H1 (cell line): ENCODE measurements at places on chromosomes 2 and 18. TPM values are rescaled to one million over a fixed set of nuclear protein-coding genes. Genes with fewer than 3 reads are reported as not detected.
A peak's percentile ranks its signal among the peaks of the same experiment; 100 is the strongest.

GRCh38 chr2:193824474-193824873, 1629.7 kb upstream of the TMEFF2 start:
- no peak for DNase-seq

- DNase-seq: no peak
Measured at GRCh38 chr2:196276421-196276820, 105.0 kb upstream of the STK17B start.

MDH1B gene
- polyA plus RNA-seq: 0.89 and 1.5 TPM in 2 replicates

ARHGEF4 gene
- 10.6 and 14.5 TPM in 2 replicates for polyA plus RNA-seq

- DNase-seq: no peak
Measured at GRCh38 chr2:21361957-21362486, 238.3 kb downstream of the TDRD15 start.

GRCh38 chr2:60706021-60706420, 50.0 kb upstream of the PAPOLG start:
- DNase-seq: no peak

DNA sequence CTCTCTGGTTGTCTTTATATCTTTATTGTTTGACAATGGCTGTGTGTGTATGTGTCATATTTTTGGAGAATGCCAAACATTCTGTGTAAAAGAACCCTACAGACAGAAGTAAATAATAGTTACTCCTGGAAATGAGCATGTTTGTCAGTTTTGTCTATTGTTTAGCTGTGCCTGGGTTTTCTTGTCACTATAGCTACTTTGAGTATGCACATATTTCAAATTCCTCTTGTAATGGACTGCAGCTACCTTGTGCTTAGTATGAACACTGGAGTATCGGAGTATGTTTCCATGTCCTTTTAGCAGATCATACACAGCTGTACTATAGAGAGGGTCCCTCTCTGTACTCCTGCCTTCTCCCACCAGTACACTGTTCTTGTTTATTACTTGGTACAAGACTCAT, 58.0 kb upstream of the DOCK10 start:
- DNase-seq: no peak

DNA sequence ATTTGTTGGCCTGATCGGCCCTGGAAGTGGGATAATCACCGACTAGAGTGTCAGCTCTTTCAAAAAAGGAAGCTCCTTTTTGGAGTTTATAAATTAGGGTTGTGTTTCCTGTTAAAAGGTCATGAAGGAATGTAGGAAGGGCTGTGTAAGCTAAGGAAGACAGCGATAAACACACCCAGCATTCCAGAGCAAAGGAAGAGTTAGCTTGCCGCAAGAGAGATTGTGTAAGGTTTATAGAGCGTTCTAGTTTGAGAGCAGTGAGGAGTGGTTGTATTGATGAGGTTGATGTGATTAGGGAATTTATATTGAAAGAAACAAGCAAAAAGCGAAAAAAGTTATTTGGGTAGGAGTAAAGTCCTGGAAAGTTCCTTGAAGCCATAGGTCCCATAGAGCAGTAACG, 3.5 kb upstream of the ILKAP start:
- DNase-seq: no peak

RNF149 gene
- 13.2 and 16.6 TPM in 2 replicates for polyA plus RNA-seq

GRCh38 chr2:231297108-231297908, 98.2 kb upstream of the B3GNT7 start:
- peak; percentile 77 for DNase-seq

TMEM169 gene
- polyA plus RNA-seq: 0.41 and 0.75 TPM in 2 replicates

SERPINB4 gene
- 0.20 and 0.36 TPM in 2 replicates for polyA plus RNA-seq

SKOR2 gene
- 0.05 TPM in 2 replicates for polyA plus RNA-seq

- no peak for DNase-seq
Measured at GRCh38 chr2:6944555-6944954, 27.3 kb downstream of the RNF144A start.
